ENCODE measurements at places on chromosomes 2 and 18.

DNA sequence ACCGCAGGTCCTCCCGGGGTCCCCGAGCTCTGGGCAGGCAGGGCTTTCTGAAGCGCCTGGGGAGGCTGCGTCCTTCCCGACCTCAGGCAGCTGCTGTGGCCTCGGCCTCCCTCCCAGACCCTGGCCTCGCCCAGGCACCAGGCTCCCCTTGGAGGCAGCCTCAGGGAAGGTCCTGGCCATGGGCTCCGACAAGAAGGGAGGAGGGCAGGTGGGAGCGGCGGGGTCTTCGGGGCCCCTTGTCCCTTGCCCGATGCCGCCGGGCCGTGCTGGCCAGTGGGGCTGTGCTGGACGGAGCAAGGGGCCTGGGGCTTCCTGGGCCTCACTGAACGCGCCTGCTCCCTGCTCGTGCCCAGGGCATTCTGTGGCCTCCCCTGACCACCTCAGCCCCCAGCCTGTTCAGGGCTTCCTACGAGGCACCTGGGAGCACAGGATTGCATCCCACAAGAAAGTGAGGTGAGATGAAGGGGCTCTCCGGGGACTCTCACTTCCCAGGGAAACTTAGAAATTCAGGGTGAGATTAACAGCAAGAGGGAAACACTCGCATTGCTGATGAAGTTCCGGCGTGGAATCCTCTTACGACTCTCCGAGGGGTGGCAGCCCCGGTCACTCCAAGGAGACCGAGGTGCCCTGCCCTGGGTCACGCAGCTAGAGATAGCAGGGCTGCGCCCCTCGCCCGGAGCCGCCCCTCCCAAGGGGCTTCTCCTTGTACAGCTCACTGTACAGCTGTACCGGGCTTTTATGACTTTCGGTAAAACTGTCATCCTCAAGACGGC is 778 bp downstream of the MFSD2B start:
- DNase-seq: no peak

DNA sequence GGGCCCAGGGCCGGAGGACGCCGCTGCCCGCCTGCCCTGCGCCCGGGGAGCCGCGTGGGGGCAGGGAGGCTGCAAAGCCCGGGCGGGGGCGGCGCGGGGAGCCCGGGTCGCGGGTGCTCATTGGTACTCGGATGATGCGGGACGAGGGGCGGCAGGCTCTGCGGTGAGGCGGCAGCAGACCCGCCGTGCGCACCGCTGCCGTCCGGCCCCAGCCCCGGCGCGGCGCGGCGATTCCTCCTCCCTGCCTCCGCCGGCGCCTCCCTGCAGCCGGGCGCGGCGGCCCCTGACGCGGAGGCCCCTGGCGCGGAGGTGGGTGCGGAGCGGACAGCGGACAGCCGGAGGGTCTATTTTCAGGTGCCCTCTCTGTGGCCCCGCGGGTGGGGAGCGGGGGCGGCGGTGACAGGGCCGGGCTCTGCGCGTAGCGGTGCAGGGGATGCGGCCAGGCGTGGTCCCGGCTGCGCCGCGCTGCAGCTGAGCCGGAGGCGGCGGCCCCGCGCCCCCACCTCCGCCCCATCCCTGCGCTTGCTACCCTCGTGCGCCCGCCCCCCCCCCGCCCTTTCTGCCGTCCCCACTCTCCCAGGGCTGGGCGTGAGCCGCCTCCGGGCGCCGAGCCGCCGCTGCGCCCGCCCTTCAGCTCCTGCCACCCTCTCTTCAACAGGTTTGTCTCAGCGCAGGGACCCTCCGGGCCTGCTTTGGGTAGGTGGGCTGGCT is 640 bp downstream of the SPTBN1 start:
- no peak for DNase-seq

DNA sequence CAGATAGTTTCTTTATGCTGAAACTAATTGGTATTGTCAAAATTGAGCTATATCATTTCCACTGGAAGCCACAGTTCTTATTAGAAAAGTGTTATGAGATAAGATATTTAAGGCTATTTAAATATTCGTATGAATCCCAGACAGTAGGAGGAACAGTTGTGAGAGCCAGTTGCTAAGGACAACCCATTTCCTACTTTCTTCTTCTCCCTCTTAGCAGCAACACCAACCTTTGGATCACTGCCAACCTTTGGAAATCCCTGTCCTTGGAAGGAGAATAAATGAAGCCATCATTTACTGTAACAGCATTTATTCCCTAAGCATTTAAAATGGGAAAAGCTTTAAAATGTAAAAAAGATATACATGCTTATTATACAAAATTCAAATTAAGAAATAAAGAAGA is 85.8 kb downstream of the PLCL1 start:
- DNase-seq: no peak

GRCh38 chr2:173898178-173898668 is 67.0 kb downstream of the SP3 start:
- DNase-seq: peak; percentile 14

DNA sequence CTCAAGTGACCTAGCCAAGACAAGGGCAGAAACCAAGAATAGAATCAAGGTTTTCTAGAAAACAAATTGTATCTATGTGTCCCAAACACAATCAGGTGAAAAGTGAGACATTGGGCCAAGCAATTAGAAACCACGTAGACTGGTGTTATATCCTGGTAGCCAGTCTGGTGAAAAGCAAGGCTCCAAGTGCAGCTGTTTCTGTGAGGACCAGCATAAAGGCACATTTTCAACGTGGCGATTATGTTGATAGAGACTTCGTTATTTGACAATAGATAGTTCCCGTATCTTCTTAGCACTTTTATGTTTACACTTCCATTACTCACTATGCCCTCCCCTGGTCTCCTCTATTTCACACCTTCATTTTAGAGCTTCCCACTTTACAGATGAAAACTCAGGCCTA is 103.2 kb upstream of the ZFP36L2 start:
- DNase-seq: no peak

- DNase-seq: peak; percentile 93
Measured at GRCh38 chr2:71389384-71390072, 57.9 kb downstream of the ZNF638 start.

GRCh38 chr2:96877631-96878092 is 7.8 kb upstream of the SEMA4C start:
- no peak for DNase-seq

DNA sequence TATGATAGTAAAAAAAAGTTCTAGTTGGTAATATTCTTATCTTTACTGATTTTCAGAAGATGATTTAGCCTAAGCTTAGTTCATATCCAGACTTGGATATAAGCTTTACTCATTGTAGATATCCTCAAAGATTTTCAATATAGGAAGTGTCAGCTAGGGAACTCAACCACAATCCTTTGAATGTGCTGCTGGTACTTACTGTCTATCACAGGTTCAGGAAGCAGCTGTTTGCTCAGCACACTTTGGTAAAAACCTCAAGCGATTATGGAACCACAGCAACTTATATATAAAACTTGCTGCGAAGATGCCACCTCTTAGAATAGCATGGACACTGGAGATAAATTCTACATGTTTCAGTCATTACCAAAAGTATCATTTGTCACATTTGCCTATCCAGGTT is 60.1 kb upstream of the TNFRSF11A start:
- DNase-seq: no peak

DNA sequence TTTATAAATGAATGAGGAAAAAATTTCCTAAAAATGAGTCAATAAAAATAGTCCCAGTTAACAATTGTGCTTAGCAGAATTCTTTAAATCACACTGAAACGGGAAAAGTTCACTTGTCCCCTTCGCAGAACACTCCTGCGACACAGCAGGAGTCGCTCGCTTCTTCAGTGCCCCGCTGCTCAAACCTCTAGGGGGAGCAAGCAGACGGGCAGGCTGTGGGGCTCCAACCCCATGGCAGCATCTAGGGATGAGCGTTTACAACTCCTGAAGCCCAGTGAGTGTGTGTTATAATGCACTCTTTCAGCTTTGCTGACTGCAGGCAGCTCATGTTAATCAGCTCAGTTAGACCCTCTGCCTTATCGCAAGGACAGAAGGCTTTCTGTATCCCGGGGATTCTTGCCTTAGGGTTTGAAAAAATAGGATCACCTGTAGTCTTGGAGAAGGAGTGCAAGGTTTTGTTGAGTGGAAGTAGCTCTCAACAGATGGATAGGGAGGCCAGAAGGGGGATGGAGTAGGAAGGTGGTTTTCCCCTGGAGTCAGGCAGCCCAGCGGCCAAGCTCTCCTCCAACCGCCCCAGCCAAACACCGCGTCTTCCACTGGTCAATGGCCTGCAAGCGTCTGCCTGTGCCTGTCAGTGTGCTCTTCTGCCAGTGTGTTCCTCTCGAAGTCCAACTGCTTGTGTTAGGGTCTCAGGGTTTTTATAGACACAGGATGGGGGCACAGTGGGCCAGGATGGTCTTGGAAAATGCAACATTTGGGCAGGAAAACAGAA is 1977.7 kb upstream of the LRRTM1 start:
- no peak for DNase-seq

- DNase-seq: no peak
Measured at GRCh38 chr18:7676253-7676873, 109.2 kb downstream of the PTPRM start.

- no peak for DNase-seq
Measured at GRCh38 chr2:185785851-185786473, 47.4 kb downstream of the FSIP2 start.

DNA sequence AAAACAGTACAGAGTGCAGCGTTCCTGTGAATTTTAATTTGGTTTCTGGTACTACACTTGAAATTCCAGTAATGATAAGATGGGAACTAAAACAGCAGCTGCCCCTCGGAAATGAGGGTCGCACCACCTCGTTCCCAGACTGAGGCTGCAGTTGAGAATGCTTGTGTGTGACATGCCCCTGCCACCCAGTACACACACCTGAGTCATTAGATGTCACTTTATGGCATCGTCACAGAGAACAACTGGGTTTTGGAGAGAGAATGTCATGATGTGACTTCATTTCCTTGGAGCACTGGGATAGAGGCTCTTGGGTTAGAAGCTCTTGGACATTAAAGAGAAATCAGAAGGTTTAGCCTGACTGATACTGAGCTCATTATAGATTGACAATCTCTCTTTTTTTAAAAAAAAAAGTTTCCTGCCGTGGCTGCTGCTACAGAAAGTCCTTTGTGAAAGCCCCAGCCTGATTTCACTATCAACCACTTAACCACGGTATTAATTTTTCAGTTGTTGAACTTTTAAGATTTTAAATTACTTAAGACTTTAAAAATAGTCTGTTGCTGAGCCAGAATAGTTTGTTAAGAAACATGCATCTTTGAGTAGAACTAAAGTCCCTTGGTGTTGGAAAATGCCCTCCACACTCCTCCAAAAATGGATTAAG is 24.5 kb downstream of the BCL2L11 start:
- no peak for DNase-seq

GRCh38 chr2:172921532-172922236 is 154.0 kb upstream of the MAP3K20 start:
- no peak for DNase-seq

- DNase-seq: no peak
Measured at GRCh38 chr2:165655661-165656060, 138.4 kb downstream of the GALNT3 start.

DNA sequence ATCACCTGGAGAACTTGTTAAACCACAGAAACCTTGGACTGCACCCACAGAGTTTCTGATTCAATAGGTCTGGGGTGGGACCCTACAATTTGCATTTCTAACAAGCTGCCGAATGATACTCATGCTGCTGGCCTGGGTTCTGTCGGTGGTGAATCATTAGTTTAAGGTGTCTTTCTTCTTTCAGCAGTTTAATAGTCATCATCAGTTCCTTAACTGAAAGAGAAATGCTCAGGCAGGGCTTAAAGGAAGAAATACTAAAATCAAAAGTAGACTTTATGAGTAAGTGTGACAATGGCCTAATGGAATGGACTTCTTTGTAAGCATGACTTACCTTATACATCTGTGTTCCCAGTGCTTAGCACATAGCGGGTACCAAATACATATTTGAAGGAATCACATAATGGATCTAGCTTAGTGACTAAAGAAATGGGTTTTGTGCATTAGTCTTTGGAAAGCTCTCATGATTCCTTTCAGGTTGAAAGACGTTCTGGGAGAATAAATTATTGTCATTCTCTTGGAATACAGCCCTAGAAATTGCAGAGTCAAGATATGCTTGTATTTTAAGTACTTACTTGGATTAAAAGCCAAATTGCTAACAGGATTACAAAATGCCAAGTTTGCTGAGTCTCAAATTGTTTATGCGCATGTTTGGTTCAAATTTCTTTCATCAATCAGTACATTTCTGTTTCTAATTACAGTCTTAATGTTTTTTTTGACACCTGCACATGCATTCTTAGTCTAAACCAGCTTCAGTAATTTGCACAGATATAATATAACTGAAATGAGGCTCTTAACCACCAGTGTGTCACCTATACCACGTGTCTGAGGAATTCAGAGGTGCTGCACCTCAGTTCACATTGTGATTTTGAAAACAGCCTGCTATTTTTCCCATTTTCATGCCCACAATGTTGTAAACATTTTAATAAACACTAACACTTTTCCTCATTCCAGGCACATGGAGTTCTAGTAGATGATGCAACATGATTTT is 220.3 kb upstream of the NRP2 start:
- no peak for DNase-seq

- no peak for DNase-seq
Measured at GRCh38 chr18:48229552-48229981, 179.6 kb downstream of the ZBTB7C start.

GRCh38 chr2:105929516-105929915 is 184.8 kb downstream of the NCK2 start:
- DNase-seq: no peak

DNA sequence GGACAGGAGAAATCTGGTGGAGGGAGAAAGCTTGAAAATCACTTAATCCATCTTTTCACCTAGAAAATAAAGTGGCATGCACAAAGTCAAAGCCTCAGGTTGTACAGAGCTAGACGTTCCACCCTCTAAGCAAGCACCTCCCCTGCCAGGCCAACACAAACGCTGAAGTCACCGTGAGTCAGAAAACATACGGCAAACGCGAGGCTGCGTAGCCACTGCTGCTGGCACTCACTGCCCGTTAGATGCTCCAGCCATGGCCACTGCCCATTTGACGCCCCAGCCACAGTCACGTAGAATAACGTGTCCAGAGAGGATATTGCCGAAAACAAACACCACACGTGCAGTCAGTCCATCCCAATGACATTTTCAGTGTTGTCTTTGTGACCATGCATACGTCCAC is 209.7 kb upstream of the PXDN start:
- no peak for DNase-seq

- DNase-seq: no peak
Measured at GRCh38 chr2:237782181-237782580, 16.4 kb upstream of the RBM44 start.

DNA sequence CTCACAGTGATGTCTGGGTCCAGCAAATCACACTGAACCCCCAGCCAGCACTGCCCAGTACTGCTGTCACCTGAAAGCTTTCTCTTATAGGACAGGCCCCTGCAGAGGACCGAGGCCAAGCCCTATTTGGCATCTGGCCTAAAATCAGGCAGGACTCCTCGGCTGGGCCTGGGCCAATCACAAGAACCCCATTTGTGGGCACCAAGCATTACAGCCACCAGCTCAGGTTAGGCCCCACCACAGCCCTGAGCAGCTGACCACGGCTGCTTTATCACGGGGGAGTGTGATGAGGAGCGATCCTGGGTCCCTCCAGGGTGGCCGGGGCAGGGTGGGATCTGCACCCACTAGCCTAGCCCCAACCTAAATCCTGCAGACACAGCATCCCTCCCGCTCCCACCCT is 8.2 kb downstream of the BIN1 start:
- no peak for DNase-seq

- no peak for DNase-seq
Measured at GRCh38 chr2:136065907-136066306, 52.0 kb downstream of the CXCR4 start.

Data from globus pallidus (tissue), 1 donor.